Heart right ventricle (tissue), 16 donors: ENCODE measurements at places on chromosomes 12 and 14. TPM values are rescaled to one million over a fixed set of nuclear protein-coding genes. Genes with fewer than 3 reads are reported as not detected.

The ITFG2 gene
- total RNA-seq: 13.9 TPM

The KRT85 gene
- not detected for total RNA-seq

The SH2B3 gene
- total RNA-seq: 61.4 TPM

The SERPINA3 gene
- 50.9 TPM for total RNA-seq

The IL23A gene
- not detected for total RNA-seq

The FICD gene
- 4.4 TPM for total RNA-seq

The PRICKLE1 gene
- total RNA-seq: 18.7 TPM
